ENCODE measurements at places on chromosomes 13 and 19. TPM values are rescaled to one million over a fixed set of nuclear protein-coding genes. Genes with fewer than 3 reads are reported as not detected.

GRCh38 chr13:99124046-99124400 is 76.6 kb upstream of the UBAC2 start:
- DNase-seq: no peak

- no peak for DNase-seq
Observed at GRCh38 chr19:3610745-3611717, 4.4 kb upstream of the TBXA2R start.

DNA sequence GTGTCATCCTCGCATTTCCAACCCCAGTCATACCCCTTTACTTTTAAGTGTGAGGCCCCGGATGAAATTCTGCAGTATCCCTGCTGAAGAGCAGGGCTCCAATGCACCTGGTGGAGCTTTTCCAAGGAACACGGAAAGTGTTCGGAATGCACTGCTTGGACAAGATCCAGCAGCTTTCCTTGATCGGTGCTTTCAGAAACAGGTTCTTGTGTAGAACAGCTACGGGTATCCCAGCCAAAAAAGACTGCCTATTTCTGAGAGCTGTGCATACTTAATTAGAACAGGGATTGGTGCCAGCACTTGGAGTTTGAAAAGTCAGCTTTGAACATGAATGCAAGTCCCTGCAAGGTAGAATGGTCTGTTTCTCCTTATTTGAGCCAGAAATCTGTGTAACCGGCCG is 87.2 kb upstream of the C1QTNF9B start:
- no peak for DNase-seq

The GGN gene
- total RNA-seq: 0.54 TPM

The FLT3LG gene
- total RNA-seq: 0.36 TPM

The RNASEH2B gene
- total RNA-seq: 61.9 TPM
